ENCODE measurements at places on chromosomes 16 and 17.

DNA sequence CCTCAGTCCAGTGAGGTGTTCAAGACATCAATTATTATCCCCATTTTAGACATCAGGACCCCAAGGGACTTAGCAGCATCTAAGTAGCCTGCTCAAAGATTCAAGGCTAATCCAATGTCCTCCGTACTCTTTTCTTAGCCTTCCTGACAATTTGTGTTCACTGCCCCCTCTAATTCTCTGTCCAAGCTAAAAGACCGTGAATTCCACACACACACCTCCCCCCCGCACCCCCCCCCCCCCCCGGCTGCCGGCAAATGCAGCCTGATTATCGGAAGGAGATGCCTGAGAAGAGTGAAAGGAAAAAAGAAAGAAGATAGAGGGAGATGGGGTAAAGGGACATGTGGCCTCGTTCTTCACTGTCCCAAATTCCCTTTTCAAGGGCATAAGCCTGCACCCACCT, 58.1 kb upstream of the NLK start:
- DNase-seq = no peak

DNA sequence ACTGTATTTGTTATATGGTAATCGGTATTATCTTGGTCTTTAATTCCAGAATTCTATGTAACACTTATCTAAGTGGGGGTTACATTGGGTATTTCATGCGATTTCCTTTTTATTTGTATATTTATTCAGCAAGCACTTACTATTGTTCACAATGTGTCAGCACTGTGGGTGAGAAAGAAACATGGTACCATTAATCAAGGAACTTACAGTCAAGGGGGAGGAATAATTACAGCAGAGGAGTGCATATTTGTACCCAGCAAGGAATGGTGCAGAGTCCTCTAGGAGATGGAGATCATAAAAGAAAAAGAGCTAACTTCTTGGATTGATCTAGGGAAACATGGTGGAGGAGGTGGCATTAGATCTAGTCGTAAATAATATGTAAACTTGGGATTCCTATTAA, 117.0 kb upstream of the KCNJ16 start:
- no peak for DNase-seq

GRCh38 chr17:59785091-59785799, 77.8 kb downstream of the VMP1 start:
- DNase-seq = no peak

DNA sequence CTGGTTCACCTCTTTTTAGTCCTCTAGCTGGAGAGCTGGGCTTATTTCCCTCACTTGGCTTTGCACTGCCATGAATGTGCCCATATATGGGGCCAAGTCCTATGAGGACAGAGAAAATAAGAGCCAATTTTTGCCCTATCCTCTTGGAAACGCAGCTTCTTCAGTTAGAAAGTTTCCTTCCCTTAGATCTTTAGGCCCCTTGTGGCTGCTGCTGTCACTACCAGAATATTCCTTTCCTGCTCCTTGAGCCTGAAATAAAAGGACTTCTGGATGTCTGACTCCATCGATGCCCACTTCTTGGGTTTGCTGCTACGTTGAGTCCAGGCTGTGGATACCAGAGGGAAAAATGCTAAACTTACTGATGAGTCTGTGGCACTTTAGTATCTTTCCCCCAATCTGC, 487.1 kb downstream of the GRIN2A start:
- DNase-seq = no peak

- DNase-seq = no peak
Observed at GRCh38 chr17:38324141-38324697, 19.5 kb downstream of the GPR179 start.

GRCh38 chr17:6254036-6254435, 180.9 kb downstream of the AIPL1 start:
- no peak for DNase-seq
